ENCODE measurements at places on chromosomes 1 and 21.

- DNase-seq: no peak
These were observed 1036.4 kb downstream of the ADGRL2 start for GRCh38 chr1:82836973-82837680.

GRCh38 chr1:181037386-181037785 is 3.6 kb downstream of the MR1 start:
- no peak for DNase-seq

DNA sequence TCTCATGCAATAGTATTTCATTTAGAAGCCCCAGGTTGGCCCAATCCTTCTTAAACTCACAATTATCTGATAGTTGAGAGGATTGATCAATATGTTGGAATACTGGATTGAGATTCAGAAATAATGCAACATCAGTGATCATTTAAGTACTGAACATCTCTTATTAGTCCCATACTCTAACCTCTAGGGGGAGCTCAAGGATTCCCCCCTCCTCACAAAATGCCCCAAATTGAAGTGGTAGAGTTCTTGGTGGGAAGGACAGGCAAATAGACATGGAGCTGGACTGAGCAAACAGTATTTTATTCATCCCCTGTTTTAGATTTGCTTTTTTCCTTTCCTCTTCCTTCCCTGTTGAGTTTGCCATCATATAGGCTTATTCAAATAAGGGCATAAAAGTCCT is 62.8 kb downstream of the NGF start:
- DNase-seq: peak; percentile 39

GRCh38 chr1:223513309-223513708 is 120.1 kb downstream of the CCDC185 start:
- DNase-seq: no peak

- DNase-seq: peak; percentile 62
These were observed 16.2 kb downstream of the PTGER3 start for GRCh38 chr1:71031426-71031825.

DNA sequence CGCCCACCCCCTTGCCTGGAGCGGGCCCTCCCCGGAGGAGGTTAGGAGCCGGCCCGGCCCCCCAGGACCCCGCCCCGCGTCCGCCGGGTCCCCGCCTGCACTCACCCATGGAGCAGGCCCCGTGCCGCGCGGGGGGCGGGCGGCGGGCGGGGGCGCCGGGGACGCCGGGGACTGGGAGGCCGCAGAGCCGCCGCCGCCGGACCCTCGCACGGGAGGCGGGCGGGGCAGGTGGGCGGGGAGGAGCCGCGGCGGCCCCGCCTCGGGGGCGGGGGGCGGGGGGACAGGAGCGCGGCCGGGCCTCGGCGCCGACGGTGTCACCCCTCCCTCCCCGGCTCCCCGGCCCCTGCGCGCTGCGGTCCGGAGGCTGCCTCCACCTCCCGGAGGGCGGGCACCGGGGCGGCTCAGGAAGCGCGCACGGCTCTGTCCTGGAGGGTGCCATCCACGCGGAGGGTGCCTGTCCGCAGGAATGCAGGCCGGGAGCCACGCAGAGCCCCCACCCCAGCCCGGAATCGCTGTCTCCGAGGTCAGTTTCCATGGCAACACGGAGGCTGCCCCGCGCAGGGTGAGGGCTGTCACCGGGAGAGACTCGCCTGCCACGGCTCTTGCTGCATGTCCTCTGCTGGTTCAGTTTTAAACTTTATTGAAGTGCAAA is 5.9 kb upstream of the PLEKHG5 start:
- peak; percentile 45 for DNase-seq

DNA sequence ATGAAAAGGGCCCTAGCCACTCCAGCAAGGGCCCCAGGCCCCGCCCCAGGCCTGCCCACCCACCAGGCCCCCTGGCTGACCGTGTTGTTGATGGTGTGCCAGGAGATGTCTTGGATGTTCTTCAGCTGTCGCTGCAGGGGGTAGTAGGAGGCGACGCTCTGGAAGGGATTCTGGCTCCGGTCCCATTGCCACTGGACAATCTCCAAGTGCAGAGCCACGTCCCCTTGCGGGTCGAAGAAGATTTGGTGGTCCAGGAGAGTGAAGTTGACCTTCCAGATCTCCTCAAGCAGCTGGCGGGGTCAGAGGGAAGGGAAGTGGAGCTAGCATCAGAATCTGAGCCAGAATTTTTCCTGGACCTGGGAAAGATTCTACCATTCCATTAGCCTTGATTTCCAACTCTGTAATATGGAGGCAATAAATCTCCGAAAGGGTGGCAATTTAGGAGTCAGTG is 10.2 kb downstream of the TAS1R2 start:
- peak; percentile 15 for DNase-seq

DNA sequence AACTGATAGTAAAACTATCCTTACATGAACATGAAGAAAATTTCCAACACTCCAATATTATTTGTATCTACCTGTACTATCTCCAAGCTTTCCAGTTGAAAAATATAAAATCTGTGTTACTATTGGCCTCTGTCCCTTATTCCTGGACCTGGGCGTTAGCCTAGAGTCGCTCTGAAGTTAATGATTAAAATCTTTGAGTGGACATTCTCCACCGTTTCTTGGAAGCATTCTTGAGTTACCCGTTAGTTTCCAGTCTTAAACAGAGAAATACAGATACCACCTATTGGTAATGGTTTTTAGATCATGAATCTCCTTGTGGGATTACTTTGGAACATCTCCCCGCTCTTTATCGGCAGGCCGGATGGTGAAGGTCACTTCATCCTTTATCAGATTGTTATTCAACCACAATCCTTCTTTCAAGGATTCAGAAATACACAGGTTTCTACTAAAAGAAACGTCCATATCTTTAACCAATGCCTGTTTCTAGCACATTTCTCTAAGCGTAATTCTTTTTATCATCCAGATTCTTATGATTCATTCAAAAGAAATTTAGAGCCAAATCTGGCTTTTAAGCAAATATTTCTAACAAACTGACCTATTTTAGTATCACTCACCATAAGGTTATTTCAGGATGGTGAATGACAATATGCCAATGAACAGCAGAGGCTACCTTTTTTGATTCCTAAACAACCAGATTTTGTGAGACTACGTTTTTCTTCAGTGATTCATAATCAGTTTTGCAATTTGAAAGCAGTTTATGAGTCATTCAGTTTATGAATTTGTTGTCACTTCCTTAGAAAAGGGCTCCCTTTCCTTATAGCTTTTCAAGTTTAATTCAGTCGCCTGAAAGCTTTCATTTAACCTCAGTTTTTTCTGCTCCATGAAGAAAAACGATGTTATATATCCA is 70.2 kb upstream of the ERRFI1 start:
- DNase-seq: peak; percentile 87

- no peak for DNase-seq
These were observed 344.2 kb downstream of the OLFM3 start for GRCh38 chr1:101652484-101652883.

DNA sequence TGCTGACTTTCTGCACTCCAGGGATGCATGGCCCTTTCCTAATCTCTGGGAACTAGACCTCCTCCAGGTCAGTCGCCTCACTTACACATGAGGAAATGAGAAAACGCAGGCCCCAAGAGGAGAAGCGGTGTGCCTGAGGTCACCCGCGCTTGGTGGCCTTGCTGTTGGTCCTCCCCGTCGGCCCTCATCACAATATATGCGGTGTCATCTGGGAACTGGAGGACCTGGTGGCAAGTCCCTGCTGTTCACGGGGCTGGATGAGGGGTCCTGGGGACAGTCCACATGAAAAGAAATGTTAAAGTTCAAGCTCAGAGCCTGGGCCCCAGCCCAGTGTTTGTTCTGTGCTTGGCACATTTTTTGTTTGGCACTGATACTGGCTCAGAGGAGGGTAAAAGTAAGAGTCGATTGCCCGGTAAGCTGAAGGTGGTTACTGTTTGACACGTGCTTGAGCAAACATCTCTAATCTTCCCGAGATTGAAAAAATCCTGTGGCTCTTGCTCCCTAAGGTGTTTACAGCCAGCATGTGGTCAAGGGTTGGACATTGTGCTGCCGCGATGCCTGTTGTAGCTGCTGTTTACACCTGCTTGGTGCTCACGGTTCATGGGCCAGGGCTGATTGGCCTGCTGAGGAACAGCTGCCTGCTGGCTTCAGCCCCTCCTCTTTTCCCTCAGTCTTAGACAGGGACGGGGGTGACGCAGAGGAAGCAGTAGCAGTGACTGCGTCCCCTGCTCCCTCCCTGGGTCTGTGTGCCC is 5.2 kb downstream of the COQ8A start:
- no peak for DNase-seq

GRCh38 chr1:182627622-182628021 is 23.4 kb upstream of the RGS16 start:
- no peak for DNase-seq

DNA sequence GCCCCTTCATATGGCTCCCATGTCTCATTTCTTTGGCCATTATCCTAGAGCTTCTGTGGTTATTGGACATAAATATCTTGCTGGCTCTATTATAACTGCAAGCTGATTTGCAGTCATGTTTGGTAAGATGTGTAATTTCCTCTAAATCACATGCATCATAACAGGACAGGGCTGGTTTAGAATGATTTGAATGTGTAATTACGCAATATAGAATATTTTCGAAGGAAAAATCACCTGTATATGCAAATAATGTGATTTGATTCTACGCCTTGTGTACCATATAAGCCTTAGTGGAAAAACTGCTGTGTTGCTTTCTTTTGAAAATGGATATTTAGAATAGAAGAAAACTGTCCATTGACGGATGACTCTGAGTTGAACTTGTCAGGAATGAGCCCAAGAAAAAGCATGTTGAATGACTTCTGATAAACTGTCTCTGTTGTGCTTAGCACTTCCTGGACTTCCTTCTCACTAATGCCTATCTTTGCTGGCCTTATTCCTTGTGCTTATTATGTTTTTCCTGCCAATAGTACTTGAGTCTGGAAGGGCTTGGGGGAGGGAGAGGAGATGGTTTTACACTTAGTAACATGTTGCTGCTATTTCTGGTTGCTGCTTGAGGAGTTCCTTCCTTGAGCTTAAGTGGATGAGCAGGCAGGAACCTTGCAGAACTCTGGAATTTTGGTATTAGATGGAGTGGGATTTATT is 6.5 kb downstream of the CACHD1 start:
- peak; percentile 86 for DNase-seq

GRCh38 chr1:248618119-248618518 is 16.8 kb downstream of the OR2T11 start:
- no peak for DNase-seq

All from fibroblast of skin of scalp (primary cell).